ENCODE measurements at places on chromosomes 11 and 22. TPM values are rescaled to one million over a fixed set of nuclear protein-coding genes. Genes with fewer than 3 reads are reported as not detected.

Gene TMEM126A
- 33.4 TPM for polyA plus RNA-seq

Gene BATF2
- polyA plus RNA-seq: 1.7 TPM

Gene GPR83
- polyA plus RNA-seq: 0.21 TPM

Gene KCNQ1OT1
- polyA plus RNA-seq: 0.74 TPM

Gene POU2F3
- 0.55 TPM for polyA plus RNA-seq

- DNase-seq: no peak
These were observed 18.6 kb downstream of the ADAMTS8 start for GRCh38 chr11:130409594-130410388.

DNA sequence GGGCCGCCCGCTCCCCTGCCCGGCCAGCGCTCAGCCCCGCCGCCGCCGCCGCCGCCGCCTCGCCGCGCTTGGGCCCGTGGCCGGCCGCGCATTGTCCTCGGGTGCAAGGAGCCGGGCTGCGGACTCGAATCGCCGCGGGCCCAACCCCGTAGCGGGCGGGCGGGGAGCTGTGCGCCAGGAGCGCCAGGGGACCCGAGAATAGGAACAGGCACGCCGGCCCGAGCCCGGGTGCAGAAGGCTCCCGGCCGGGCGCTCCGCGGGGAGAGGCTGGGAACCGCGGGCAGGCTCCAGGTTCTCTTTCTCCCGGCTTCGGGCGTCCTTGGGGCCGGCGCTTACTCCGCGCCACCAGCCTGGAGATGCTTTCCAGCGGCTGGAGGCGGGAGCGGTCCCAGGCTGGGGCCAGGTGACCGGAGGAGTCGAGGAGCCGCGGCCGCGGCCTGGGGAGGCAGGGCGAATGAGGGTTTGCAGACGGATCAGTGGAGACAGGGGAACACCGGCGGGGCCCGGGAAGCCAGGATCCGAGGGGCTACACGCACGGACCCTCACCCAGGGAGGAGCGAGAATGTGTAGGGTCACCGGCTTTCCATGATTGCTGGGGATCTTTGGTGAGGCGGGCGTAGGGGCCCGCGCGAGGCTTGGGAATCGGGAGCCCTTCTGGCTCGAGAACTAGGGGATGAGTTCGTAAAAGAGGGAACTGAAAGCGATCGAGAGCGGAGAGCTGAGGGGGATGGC lies 726 bp downstream of the PKNOX2 start:
- peak; percentile 52 for DNase-seq

DNA sequence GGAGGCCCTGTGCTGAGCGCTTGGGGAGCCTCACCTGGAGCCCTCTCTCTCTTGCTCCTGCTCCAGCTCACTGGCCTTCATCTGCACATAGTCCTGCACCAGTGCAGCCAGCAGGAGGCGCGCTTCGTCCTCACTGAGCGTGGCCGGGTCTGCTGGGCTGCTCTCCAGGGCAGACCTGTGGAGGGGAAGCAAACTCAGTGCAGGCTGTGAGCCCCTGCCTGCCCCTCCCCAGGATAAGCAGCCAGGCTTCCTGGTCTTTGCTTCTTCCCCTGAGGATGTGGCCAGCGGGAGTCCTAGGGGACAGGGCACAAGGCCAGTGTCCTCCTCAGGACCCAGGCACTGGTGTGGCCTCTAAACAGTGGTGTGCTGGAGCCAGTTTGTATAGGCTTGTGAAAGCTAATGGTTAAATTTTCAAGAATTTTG lies 2.2 kb downstream of the CALCA start:
- no peak for DNase-seq
